ENCODE measurements at places on chromosomes 7 and 10. TPM values are rescaled to one million over a fixed set of nuclear protein-coding genes. Genes with fewer than 3 reads are reported as not detected.

Gene EPDR1
- total RNA-seq = 6.3 TPM

Gene MSMB
- not detected for total RNA-seq

Gene ATRNL1
- not detected for total RNA-seq

Gene PLPP4
- total RNA-seq = not detected

Gene SAMD9L
- 40.4 TPM for total RNA-seq

Gene PNLIPRP2
- total RNA-seq = not detected
